Stimulated activated CD4-positive, alpha-beta T cell treated with anti-CD3 and anti-CD28 coated beads, Interleukin-1b, Interleukin-23, amount 100 ng/mL, for 1 hour (primary cell): ENCODE measurements at places on chromosomes 1 and 21.

- no peak for DNase-seq
Measured at GRCh38 chr1:53061859-53062707, at the start of gene PODN. Gene PODN, plus strand, starts transcription at chr1:53062213. Its CDS starts 7,643 bp downstream, at chr1:53069856.

DNA sequence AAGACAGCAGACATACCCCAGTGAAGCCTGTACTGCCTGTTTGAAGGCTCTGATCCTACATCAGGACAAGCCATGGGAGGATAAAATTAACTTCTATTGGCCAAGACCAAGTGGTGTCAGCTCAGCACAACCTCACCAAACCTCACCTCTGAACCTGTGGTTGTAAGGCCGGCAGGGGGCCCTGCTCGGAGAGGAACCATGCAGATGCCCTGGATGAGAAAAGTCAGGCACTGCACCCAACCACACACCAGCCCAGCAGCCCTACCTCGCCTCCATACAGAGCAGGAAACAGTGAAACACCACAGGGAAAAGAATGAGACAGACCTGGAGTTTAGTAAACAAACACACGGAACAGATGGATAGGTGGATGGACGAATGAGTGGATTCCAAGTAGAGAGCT lies 70.0 kb upstream of the PAX7 start:
- no peak for DNase-seq

DNA sequence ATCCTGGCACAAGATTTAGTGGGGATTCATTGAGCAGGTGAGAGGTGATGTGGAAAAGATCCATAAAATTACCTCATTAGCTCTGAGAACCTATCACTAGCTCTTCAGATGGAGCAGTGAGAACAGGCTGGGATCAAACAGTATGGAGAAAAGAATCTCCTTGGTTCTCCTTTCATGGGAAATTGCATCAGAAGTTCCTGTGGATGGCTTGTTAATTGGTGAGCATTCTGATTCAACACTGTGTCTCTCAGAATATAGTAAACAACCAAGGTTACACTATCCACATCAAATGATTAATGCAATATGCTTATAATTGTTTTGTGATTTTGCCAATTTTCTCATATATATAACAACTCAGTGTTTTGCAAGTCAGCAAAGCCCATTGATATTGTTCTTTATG lies 8.3 kb upstream of the CD55 start:
- DNase-seq: no peak

DNA sequence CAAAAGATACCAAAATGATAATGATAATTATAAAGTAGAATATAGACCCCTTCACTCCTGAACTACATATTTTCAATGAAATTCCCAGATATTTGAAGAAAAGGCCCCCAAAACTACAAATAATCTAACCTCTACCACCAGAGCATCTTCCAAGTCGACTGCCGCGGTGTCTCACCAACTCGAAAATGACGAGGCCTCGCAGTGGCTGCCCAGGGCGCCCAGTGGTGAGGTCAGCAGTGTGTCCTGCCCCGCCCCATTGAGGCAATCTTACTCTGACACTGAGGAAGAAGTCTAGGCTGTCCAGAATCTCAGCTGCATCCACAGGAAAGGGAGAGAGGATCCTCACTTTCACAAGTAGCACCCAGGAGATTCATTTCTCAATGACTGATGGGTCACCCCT lies 5.2 kb downstream of the DUSP10 start:
- DNase-seq: no peak

- no peak for DNase-seq
Measured at GRCh38 chr21:34649400-34649799, 19.4 kb upstream of the CLIC6 start.

- no peak for DNase-seq
Measured at GRCh38 chr21:26177187-26177586, 6.6 kb upstream of the APP start.

DNA sequence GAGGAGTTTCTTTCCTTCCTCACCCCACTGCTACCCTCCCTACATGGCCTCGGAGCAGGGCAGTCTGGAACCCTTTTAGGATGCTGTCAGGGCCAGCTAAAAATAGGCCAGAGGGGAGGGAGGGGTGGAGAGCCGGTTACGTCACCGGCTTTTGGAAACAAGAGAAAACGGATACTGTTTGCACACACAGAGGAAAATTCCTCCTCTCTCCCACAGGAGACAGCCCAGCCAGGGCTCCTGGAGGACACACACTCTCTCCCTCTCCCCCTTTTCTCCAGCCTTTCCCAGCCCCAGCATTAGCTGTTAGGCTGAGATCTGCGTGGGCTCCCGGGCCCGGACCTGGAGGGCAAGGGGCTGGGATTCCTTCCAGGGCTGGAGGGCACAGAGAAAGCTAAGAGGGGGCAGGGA lies 20.0 kb upstream of the ALDH4A1 start:
- DNase-seq: no peak

- no peak for DNase-seq
Measured at GRCh38 chr1:55854911-55855310, 639.7 kb upstream of the USP24 start.

DNA sequence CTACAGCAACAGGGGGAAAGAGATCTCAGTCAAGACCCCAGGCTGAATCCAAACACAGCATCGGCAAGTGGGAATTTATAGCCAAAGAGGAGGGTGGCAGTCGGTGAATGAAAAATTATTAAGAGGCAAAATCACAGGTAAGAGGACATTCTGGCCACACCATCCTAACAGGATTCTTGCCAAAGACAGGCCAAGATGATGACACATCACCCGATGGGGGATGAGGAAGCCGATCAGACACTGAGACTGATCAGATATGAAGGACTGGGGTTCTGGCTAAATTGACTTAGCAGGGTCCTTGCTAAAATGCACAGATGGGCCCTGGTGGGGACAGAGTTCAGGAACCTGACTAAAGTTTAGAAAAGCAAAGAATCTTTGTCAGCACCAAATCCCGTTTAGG lies 402.2 kb downstream of the SMYD3 start:
- DNase-seq: no peak

GRCh38 chr1:242139986-242140385 lies 141.1 kb upstream of the MAP1LC3C start:
- DNase-seq: no peak

DNA sequence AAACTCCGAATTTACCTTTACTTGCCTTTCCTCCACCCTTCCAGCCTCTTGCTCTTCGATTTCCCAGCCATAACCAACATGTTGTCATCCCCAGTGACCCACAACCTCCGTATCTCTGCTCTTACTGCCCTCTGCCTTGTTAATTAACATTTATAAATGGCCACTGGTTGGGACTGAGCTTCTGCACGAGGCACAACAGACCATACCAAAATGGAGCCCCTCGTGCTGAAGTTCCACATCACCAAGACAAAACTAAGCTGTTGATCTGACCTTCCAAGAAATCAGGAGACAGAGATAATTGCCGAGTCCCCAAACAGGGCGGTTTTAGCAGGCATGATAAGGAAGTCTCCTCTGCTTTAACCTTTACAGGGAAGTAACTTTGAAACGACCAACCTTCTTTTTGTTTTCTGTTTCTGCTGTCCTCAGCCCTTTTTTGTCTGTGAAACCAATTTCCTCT lies 71.9 kb downstream of the NMNAT2 start:
- no peak for DNase-seq

- DNase-seq: no peak
Measured at GRCh38 chr1:59815892-59816291, 1.1 kb downstream of the HOOK1 start.

- no peak for DNase-seq
Measured at GRCh38 chr21:46461909-46462308, 3.2 kb downstream of the DIP2A start.

DNA sequence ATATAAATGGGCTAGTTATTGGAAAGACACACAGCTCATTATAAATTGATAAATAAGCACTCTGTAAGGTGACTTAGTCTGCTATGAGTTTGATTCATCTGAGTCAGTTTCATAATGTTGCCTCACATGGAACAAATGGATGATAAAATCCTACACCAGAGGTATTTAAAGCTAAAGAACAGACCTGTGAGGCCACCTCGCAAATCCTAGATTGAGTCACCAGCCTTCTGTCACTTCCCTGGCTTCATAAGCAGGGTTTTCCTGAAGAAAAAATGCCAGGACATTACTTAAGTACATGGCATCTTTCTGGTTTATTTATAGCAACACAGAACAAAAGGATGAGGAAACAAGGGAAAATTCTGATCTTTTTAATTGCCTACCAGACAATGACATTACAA lies 18.4 kb downstream of the CD2 start:
- no peak for DNase-seq

DNA sequence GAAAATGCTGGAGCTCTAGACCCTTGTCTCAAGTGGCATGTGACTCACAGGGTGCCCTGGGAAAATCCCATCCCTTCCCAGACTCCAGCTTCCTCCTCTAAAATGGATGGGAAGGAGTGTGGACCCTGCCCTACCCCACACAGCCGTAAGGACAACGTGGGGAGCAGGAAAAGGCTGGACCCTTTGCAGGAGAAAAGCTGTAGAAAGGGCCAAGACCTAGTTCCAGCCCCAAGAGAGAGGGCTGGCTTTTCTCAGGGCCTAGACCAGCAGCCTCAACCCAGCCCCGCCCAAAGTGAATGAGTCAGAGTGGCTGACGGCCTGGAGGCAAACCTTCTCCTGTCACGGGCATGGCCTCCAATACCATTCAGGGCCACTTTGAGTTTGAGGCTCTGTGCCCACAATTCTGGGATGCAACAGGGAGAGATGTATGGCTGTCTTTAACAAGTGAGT lies 1.1 kb downstream of the LAMB3 start:
- peak; percentile 7 for DNase-seq

- DNase-seq: no peak
Measured at GRCh38 chr1:118589238-118589846, 398.8 kb downstream of the TBX15 start.

DNA sequence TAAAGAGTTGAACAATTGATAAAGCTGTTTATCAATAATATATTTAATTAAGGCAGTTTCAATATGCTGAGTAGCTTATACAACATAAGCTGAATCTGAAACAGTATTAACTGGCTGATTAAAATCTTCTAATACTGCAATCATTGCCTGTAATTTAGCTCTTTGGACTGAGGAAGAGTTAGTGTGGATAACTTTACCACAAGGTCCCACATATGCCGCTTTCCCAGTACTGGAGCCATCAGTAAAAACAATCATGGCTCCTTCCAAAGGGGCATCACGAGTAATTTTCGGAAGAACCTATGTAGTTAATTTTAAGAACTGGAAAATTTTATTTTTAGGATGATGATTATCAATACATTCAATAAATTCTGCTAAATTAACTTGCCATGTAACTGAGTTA lies 6.7 kb downstream of the DAP3 start:
- DNase-seq: no peak

DNA sequence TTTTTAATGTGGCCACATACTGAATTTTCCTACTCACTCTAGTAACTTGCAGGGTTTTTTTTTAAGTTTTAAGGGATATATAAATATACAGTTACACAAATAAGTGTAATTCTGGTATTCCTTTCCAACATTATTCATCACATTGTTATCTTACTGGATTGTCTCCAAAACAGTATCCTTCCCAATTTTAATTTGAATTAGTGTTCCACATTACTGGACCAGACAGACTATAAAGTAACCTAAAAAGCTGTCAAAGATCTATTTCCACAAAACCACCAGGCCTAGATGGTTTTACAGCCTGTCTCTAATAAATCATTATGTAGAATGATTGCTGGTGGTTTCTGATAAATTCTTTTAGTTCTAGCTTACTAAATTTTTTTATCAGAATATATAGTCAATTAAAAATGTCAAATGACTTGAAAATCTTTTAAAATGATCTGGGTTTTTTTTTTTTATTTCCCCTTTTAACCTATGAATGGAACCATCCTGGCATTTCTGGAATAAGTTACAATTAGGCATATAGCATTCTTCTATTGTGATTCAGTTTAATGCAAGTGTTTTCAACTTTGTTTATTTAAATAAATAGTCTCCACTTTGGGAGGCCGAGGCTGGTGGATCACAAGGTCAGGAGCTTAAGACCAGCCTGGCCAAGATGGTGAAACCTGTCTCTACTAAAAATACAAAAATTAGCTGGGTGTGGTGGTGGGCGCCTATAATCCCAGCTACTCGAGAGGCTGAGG lies 59.3 kb downstream of the PACC1 start:
- DNase-seq: no peak

- DNase-seq: no peak
Measured at GRCh38 chr1:178768423-178768822, 43.4 kb downstream of the RALGPS2 start.

GRCh38 chr1:25206201-25206600 lies 26.1 kb downstream of the SYF2 start:
- DNase-seq: no peak

DNA sequence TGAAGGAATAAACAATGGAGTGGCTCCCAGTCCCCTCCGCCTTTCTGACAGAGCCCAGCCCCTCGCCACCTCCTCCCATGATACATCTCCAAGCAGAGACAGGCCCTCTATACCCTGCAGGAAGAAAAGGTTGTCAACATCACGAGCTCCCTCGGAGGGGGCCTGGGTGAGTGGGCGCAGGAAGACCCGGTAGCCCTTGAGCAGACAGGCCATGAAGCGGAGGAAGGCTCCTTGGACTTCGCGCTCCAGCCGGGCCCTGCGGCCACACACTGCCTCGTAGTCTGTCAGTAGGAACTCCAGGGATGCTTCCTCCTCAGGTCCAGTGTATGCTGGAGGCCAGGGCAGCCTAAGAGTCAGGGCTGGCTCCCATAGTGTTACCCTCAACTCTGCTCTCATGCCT lies 7.0 kb downstream of the DENND4B start:
- no peak for DNase-seq

GRCh38 chr1:234611847-234612351 lies 1.9 kb upstream of the IRF2BP2 start:
- no peak for DNase-seq

GRCh38 chr1:155205035-155205434 lies 2.7 kb downstream of the THBS3 start:
- DNase-seq: no peak

GRCh38 chr1:77494026-77494425 lies 188.4 kb downstream of the ZZZ3 start:
- no peak for DNase-seq

DNA sequence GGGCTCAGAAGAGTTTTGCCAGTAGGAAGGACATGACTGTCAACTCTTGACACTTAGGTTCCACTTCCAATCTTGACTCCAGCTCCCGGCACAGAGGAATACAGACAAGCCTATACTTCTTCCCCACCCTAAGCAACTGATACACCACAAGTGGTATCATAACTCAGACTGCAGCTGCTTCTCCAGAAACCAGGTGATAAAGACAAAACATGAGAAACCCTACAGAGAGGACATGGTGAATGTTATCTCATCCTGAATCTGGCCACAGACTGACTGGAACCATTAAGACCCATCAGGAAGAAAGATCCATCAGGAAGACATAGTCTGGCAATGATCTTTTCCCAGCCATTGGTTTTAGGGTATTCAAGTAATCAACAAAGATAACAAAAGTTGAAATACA lies 13.8 kb downstream of the PAXBP1 start:
- no peak for DNase-seq
